Hematopoietic multipotent progenitor cell treated with erythropoietin and hydrocortisone succinate and interleukin-3 and kit ligand, for 15 days (in vitro differentiated cells): ENCODE measurements at places on chromosomes 1 and 21.

DNA sequence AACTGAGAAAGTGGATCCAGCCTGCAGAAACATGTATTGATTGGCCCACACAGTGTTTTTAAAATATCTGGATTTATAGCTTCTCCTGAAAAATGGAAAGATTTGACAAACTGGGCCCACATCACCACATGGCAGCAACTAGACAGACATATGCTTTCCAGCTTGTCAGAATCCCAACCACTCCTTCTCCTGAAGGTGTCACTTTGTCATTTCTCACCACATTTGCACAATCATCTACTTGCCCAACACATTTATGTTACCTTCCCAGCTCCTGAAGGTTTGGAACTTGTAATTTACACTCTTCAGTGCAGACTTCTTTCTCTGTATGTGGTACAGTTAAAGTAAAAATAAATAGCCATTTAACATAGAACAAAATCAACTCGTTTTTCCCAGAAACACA, 126.1 kb upstream of the KIAA1614 start:
- no peak for DNase-seq

GRCh38 chr1:173112129-173112528, 61.4 kb upstream of the TNFSF18 start:
- no peak for DNase-seq

GRCh38 chr1:111192658-111193519, 7.6 kb downstream of the DENND2D start:
- no peak for DNase-seq

- DNase-seq, result no peak
Measured at GRCh38 chr1:172609528-172609927, 49.4 kb upstream of the FASLG start.

- no peak for DNase-seq
Measured at GRCh38 chr1:61224609-61225008, 142.2 kb downstream of the NFIA start.
